ENCODE measurements at places on chromosomes 5 and 9.
A peak's percentile ranks its signal among the peaks of the same experiment; 100 is the strongest.

DNA sequence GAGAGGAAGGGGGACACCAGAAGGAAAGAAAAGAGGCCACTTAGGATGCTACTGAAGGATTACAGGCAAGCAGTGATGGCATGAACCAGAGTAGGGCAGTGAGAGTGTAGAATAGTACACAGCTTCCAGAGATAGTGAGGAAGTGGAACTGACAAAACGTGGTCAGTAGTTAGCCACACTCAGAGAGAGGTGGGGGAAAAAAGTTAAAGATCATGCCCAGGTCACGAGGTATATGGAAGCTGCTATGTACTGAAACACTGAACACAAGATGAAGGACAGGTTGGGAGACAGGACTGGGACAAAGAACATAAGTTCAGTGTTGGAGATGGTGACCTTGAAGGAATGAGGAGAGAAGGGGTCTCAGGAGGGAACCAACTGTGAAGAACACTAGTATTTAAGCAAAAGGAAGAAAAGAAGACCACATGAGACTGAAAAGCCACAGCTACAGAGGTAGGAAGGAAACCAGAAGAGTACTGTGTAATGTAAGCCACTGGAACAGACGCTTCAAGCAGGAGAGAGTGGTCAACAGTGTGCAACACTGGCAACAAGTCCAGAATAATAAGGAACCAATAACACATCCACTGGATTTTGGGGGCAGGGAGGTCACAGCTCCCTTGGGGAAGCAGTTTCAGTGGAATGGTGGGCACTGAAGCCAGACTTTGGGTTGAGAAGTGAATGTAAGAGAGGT lies 45.5 kb downstream of the ELL2 start:
- no peak for DNase-seq

- no peak for DNase-seq
Measured at GRCh38 chr9:111582888-111583287, 16.6 kb downstream of the PTGR1 start.

GRCh38 chr5:116340799-116341198 lies 233.8 kb downstream of the SEMA6A start:
- DNase-seq: no peak

GRCh38 chr5:136075466-136075891 lies 46.7 kb downstream of the TGFBI start:
- no peak for DNase-seq

- DNase-seq: no peak
Measured at GRCh38 chr5:157150995-157151394, 8.3 kb upstream of the MED7 start.

- DNase-seq: no peak
Measured at GRCh38 chr5:133406977-133407632, 205.2 kb downstream of the FSTL4 start.

- DNase-seq: no peak
Measured at GRCh38 chr9:115914291-115914690, 239.3 kb upstream of the PAPPA start.

DNA sequence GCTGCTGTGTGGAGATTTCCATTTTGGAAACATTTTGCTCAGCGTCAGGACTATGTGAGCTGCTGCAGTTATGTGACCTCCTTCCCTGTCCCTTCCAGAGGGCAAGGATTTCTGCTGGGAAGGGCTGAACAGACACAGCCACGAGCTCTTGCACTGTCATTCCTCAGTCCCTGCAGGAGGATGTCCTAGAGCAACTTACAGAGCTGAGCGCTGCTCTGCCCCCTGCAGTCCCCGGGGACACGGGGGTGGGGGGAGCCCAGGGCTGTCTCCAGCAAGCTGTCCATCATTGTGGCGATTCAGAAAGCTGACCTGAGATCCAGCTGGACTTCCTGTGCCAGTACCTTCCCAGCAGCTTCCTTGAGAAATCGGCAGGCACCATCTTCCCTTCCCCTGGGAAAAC lies 28.0 kb upstream of the MAP1B start:
- DNase-seq: no peak

DNA sequence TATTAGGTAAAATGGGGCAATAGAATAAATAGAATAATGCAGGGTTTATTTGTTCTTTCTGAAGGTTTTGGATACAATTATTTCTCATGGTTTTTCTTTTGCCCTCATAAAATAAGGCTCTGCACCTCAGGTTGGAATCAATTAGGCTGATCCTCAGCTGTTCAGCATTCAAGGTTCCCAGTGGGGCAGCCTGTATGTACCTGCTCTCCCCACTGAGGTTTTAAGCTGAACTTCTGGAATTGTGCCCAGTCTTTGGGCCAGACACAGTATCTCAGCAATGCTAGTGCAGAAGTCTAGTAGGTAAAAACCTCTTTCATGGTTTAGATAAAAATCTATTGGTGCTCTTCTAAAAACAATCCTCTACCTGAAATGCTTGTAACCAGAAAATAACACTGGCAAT lies 98.0 kb downstream of the EDIL3 start:
- DNase-seq: no peak

- no peak for DNase-seq
Measured at GRCh38 chr5:1550287-1551076, 26.7 kb upstream of the LPCAT1 start.

GRCh38 chr5:1316588-1317340 lies 21.9 kb upstream of the TERT start:
- no peak for DNase-seq

DNA sequence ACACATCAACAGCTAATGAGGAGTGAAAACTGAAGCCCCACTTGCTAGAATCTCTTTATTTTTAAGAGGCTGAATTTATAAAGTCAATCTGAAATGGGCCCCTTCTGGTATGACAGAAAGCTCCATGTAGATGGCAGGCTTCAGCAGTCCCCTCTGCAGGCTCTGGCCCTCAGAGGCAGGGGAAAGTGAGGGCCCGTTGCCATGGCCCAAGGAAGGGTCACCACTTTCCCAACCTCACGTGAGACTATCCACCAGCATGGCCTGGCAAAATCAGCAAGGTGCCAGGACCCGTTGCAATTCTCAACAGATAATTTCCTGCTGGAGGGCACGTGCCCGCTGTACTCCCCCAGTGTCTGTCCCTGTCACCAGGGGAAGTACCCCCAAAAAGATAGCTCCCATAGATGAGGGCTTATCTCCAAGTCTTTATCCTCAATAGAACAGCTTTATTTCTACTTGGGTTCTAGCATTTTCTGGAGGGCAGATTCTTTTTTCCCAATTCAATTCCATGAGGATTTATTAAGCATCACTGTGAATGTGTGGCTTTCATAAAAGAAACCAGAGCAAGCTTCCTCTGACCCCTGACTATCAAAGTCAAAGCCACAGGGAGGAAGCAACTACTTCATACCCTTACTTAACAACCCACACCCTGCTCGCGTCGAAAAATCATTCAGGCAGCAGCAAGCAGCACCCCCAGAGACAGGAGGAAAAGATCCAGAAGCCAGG lies 85.4 kb upstream of the FSTL4 start:
- no peak for DNase-seq

- no peak for DNase-seq
Measured at GRCh38 chr9:101693546-101694336, 44.7 kb downstream of the GRIN3A start.

GRCh38 chr5:123046222-123046621 lies 9.7 kb upstream of the PPIC start:
- DNase-seq: no peak

- DNase-seq: no peak
Measured at GRCh38 chr9:81317939-81318338, 371.4 kb downstream of the TLE1 start.

DNA sequence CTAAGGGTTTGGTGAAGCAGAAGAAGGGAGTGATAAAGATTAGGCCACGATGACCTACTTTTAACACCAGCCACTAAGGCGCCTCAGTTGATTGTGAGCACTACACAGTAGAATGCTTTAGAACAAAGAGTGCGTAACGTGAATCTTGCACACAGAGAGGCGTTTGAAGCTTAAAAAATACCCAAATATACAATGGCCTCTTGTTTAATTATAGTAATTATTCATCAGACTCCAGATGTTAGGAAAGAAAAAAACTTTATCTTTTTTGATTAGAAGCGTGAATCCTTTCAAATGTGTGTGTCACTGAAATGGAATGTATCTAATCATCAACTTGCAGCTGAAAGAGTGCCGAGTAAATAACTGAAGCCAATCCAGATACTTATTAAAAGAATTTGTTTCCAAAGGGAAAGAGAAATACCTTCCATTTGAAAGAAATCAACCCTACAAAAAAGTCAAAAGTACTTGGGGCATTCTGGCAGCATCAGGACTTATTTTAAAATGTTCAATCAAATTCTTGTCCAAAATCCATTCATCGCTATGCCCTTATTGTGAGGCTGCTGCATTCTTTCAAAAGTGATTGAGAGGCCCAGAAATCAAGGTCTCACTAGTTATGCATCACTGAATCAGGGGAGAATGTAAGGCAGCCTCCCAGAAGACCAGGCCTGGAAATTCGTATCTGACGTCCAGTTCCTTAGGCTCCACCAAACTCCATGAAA lies 337.5 kb downstream of the ZNF608 start:
- no peak for DNase-seq

- DNase-seq: no peak
Measured at GRCh38 chr5:147507480-147508126, 2.3 kb downstream of the DPYSL3 start.

- DNase-seq: peak; percentile 63
Measured at GRCh38 chr5:140357726-140358093, 2.3 kb upstream of the SLC4A9 start.

DNA sequence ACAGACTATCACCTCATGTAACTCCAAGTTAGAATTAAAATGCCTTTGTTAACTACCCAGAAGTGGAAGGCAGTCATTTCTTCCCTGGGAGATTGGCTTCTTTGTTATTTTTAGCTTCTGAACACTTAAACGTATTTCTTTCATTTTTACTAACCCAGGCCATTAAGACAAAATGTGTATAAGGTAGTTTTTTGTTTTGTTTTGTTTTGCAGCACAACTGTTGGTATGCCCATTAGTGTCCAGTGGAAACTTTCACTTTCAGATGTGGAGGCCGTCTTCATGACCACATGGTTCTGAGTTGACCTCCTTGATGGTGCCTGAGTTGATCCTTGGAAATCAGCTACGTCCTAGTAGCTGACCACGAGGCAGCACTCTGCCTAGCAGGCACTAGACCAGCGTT lies 264.6 kb upstream of the ZNF608 start:
- DNase-seq: no peak

- peak; percentile 25 for DNase-seq
Measured at GRCh38 chr5:40436535-40437237, 243.0 kb upstream of the PTGER4 start.

- no peak for DNase-seq
Measured at GRCh38 chr9:127018935-127019334, 103.5 kb downstream of the ANGPTL2 start.

DNA sequence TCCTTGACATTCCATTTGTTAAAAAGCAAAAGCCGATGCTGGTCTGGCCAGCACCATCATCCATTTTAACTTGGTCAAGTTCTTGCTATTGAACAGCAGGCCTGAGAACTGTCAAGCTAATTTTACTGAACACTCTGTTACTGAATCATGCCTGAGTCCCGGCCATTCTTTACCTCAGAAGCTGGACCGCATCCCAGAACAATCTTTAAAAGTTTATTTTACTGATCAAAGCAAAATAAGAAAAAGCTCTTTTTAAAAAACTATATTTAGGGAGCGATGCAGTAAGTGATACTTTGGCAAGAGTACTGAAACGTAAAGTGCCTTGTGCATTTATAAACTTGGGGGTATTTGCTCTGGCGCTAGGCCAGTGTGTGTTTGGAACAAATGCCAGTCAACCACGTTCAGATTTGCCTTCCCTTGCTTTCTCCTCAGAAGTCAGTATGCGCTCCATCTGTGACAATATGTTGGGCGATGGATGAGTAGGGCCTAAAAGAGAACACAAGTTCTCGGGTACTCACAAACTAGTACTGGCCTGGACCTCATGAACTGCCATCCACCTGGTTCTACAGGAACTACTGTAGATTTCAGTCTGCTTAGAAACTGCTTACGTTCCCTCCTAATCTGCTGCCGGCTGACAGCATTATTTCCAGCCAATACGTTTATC lies 161.9 kb downstream of the MAPKAP1 start:
- DNase-seq: no peak

- DNase-seq: no peak
Measured at GRCh38 chr5:72248410-72248981, 71.5 kb downstream of the MRPS27 start.

GRCh38 chr9:69137311-69137710 lies 36.8 kb upstream of the TJP2 start:
- no peak for DNase-seq

- DNase-seq: no peak
Measured at GRCh38 chr9:99063522-99063921, 41.4 kb upstream of the TGFBR1 start.

GRCh38 chr9:18568973-18569372 lies 95.0 kb downstream of the ADAMTSL1 start:
- DNase-seq: no peak

- no peak for DNase-seq
Measured at GRCh38 chr5:32769711-32770110, 58.6 kb downstream of the NPR3 start.

DNA sequence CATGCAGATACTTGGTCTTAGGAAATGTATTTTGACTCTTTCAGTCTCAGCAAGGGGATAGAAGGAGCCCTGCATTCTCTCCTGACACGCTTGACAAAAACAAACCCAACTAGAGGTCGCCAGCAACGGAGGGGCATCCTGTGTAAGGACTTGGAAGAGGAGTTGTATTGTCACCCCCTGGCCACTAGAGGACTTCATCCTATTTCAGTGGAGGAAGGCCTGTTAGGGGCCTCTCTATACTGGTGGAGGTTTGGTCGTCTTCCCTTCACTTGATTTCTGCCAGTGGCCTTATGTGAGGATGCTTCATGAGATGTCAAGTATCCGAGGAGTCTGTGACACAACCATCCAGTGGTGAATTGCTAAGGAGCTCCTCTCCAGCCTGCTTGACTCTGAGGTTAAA lies 122.8 kb upstream of the STC2 start:
- DNase-seq: no peak

- no peak for DNase-seq
Measured at GRCh38 chr5:175098301-175098700, 345.7 kb downstream of the DRD1 start.

- no peak for DNase-seq
Measured at GRCh38 chr9:127613583-127613954, 1.5 kb downstream of the STXBP1 start.

DNA sequence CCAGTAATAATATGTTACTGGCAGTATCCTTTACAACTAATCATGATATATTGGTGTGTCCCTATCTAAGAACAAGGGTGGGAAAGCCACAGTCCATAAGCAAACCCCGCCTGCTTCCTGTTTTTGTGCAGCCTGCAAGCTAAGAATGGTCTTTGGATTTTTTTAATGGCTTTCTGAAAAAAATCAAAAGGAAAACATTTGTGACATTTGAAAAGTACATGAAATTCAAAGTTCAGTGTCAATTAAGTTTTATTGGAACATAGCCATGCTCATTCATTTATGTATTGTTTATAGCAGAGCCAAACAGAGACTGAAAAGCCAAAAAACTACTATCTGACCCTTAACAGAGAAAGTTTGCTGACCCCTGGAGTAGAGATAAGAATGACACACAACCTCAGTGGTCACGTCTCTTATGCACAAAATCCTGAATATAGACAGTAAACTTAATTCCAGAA lies 12.8 kb upstream of the TMEM245 start:
- no peak for DNase-seq

DNA sequence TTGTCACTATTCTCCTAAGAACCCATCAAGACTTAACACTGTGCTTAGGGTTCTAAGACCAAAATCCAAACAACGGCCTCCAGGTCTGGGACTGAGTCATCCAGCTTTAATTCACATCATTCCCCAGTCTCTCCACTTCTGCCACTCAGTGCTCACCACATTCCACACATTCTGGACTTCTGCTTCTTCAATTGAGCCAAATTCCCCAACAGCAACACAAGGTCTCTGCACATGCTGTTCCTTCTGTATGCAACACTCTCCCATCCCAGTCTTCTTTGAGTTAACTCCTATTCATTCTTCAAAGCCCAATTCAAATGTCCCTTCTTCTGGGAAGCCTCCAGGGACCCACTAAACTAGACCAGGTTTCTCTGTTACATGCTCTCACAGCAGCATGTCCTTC lies 97.8 kb downstream of the GPR21 start:
- no peak for DNase-seq
